ENCODE measurements at places on chromosomes 1 and 21.
A peak's percentile ranks its signal among the peaks of the same experiment; 100 is the strongest.

DNA sequence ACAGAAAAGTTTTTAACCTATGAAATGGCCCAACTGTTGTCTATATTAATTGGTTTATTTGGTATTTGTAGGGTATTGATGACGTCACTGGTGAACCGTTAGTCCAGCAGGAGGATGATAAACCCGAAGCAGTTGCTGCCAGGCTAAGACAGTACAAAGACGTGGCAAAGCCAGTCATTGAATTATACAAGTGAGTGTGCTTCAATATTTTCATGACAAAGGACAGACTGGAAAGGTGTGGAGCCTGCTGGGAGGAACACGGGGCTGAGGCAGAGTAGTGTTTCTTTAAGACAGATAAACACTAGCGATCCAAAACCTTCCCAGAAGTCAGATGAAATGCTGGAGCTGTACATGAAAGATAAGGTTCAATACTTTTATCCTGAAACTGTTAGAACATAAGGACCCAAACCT, 76.7 kb downstream of the AK4 start:
- H3K36me3 ChIP-seq = no peaks in the 10 kb centered on the region
- no peak overlapping the region for H3K4me3 ChIP-seq
- H3K27ac ChIP-seq = no peak overlapping the region
- no peaks in the 10 kb centered on the region for H3K4me1 ChIP-seq

DNA sequence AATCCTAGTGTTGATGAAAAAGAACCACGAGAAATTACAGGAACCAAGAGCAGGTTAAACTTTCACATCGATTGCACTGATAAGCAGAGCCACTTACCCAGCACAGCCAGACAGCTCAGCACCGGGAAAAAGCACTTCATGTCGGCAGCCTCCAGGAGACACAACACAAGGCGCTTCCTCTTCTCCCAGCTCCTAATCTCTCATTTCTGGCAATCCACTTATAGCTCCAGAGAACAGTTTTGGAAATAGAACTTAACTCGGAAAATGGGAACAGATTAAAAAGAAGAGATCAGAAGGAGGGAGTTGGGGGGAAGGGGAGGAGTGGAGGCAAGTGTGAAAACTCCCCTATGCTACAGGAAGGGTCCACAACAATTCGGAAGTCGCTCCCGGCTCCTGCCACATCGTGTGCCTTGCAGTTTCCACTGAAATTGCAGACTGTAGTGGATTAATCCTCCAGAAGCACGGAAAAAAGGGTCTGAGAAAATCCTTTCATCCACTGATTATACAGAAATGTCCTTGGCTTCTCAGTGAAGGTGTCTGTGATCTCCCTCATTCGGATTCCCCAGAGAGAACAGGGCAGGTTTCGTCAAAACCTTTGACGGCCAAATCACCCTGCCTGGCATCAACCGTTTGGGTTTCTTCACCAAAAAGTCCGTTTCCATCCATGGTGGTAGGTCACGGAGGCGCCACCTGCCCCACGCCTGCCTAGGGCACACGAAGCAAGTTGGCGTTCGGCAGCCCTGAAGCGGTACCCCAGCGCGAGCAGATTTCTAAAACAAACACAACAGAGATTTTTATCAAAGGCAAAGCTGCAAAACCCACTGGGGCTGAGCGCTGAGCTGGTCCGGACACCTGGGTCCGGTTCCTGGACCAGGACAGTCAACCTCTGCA, 1.1 kb downstream of the IGSF3 start:
- H3K36me3 ChIP-seq = no peaks in the 10 kb centered on the region
- H3K27me3 ChIP-seq = no peaks in the 10 kb centered on the region
- DNase-seq = peak; percentile 56
- peaks cover 5% of the 10 kb centered on the region for H3K4me1 ChIP-seq

- H3K27ac ChIP-seq = no peak overlapping the region
- H3K27me3 ChIP-seq = no peaks in the 10 kb centered on the region
- no peaks in the 10 kb centered on the region for H3K4me1 ChIP-seq
- no peaks in the 10 kb centered on the region for H3K36me3 ChIP-seq
- no peak for DNase-seq
- no peak overlapping the region for H3K4me3 ChIP-seq
Measured at GRCh38 chr1:11339346-11340232, 66.6 kb downstream of the UBIAD1 start.

DNA sequence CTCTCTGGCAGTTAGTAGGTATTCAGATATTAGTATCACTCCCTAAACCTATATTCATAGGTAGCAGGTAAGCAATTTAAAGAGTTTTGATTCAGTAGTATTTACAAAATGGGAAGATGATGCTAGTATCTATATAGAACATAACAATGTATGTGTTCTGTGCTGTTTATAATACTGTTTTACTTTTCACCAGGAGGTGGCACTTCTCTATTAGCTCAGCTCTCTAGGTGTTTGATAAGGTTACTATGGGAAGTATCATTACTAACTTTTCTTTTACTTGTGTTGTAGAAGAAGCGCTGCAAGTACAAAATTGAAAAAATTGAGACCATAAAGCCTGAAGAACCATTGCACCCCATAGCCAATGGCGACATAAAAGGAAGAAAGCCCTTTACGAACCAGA, 49.4 kb upstream of the FASLG start:
- no peak overlapping the region for H3K27ac ChIP-seq
- peak; percentile 40 for DNase-seq
- no peak overlapping the region for H3K4me3 ChIP-seq

- no peak overlapping the region for H3K4me3 ChIP-seq
- no peaks in the 10 kb centered on the region for H3K36me3 ChIP-seq
Measured at GRCh38 chr1:25993197-25993951, 4.5 kb downstream of the PAFAH2 start.

DNA sequence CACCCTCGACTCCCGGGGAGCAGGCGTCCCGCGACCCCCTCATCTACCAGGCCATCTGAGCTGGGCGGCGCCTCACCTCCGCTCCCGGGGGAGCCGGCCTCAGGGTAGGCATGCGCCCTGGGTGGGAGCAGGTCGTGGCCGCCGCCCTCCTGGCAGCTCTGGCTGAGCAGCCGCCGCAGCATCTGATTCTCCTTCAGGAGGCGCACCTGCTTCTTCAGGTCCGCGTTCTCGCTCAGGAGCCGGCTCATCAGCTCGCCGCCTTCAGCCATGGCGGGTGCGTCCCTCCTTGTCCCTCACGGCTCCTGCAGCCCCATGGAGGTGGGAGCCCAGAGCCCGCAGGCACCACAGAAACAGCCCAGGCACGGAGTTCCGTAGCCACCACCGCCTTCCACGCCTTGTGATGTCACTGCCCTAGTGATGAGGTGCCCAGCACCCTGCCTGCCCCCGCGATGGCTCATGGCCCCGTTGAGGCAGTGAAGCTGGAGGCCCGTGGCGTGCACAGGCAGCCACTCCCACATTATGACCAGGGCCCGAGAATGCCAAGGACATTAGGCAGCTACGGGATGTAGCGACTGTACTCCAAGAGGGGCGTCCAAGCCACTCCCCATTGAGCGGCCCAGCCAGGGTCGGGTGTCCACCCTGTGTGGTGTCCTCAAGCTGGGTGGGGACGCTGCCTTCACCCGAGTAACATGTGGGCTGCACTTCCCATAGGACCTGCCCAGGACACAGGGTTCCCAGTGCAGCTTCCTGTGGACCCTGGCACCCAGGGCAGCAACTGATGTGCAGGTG, 1.5 kb downstream of the SPATC1L start:
- peaks cover 1% of the 10 kb centered on the region for H3K36me3 ChIP-seq
- no peak overlapping the region for H3K4me3 ChIP-seq
- H3K27ac ChIP-seq = no peak overlapping the region
- no peak for DNase-seq
- no peaks in the 10 kb centered on the region for H3K4me1 ChIP-seq

- H3K36me3 ChIP-seq = no peaks in the 10 kb centered on the region
- H3K4me3 ChIP-seq = peak overlapping the region; percentile 49
- peaks cover 11% of the 10 kb centered on the region for H3K4me1 ChIP-seq
- no peaks in the 10 kb centered on the region for H3K27me3 ChIP-seq
- H3K27ac ChIP-seq = peak overlapping the region; percentile 40
Measured at GRCh38 chr21:42652527-42653230, 742 bp upstream of the PDE9A start.

- H3K4me3 ChIP-seq = no peak overlapping the region
- H3K27me3 ChIP-seq = no peaks in the 10 kb centered on the region
- no peaks in the 10 kb centered on the region for H3K36me3 ChIP-seq
Measured at GRCh38 chr21:37758982-37759381, 157.3 kb downstream of the KCNJ6 start.

DNA sequence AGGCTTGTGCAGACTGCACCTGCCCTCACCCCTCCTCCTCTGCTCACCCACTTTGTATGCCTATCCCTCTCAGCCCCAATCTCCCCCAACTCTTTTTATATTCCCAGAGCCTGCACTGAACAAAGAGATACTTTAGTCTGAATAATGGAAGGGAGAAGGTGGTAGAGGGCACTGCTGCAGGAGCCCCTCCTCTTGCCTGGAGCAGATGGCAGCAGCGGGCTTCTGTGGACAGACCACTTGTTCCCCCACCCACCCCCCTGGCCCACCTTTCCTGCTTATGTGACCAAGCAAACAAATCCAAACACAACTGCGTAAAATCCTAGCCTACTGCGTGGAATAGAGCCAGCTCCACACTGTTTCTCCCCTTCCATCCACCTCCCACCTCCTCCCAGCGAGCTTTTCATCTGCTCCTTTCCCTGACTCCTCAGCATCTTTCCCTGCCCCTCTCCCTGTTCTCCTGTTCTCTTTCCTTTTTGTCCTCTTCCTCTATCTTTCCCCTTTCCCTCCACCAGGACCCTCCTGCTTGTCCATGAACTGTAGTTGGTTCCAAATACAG, 27.5 kb downstream of the RGS8 start:
- no peak overlapping the region for H3K4me3 ChIP-seq
- no peaks in the 10 kb centered on the region for H3K4me1 ChIP-seq

DNA sequence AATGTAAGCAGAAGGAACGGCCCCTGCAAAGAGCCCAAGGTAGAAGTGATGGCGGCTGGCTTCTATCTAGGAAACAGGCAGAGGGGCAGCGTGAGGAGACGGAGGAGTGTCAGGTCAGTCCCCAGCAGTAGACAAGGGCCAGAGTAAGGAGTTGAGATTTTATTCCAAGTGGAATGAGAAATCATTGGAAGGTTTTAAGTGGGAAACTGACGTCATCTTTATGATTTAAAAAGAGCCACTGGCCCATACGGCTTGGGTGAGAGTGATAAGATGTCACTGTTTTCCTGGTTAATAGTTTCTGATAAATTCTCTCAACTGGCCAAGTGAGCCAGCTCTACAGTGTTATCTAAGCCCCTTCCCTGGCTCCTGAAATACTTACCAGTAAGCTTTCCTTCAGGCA, 103.2 kb upstream of the CAMK1G start:
- H3K4me3 ChIP-seq = no peak overlapping the region
- no peak for DNase-seq
- no peak overlapping the region for H3K27ac ChIP-seq
- no peaks in the 10 kb centered on the region for H3K27me3 ChIP-seq

DNA sequence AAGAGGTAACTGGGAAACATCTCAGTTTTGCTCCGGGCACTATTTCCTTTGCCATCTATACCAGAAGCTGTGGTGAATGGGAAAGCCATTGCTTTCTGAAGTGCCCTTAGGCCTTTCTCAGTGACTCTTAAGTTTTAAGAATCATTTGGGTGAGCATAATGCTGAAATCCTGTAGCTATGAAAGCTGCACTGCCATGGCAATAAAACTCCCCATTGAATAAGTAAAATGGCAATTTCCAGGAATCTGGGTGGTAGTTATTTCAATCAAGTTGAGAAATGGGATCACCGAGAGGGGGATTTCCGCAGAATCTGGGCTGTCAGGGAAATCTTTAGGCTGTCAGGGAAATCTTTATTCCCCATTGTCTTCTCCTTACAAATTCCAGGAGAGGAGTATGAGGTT, 26.8 kb upstream of the MACF1 start:
- no peak overlapping the region for H3K27ac ChIP-seq
- H3K4me1 ChIP-seq = peaks cover 2% of the 10 kb centered on the region
- no peaks in the 10 kb centered on the region for H3K36me3 ChIP-seq
- H3K4me3 ChIP-seq = no peak overlapping the region

- H3K27ac ChIP-seq = no peak overlapping the region
- H3K4me3 ChIP-seq = no peak overlapping the region
- no peaks in the 10 kb centered on the region for H3K36me3 ChIP-seq
- H3K27me3 ChIP-seq = no peaks in the 10 kb centered on the region
Measured at GRCh38 chr1:184497959-184498723, 111.3 kb downstream of the C1orf21 start.

DNA sequence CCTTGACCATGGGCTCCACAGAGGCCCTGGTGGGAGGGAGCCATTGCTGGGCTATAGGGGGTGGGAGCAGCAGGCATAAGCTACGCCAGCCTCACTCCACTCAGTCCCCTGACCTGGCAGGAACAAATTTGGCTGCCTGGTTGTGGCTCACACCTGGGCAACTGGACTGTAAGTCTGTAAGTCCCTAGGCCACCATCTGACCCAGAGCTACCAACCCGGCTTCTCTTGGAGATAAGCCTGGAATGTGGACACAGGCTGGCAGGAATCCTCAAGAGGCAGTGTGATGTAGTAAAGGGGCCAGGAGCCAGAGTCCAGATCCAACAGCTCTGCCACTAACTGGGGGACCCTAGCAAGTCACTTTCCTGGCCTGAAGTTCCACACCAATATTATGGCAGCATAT, 11.4 kb downstream of the NCF2 start:
- H3K4me3 ChIP-seq = no peak overlapping the region
- DNase-seq = no peak
- H3K27me3 ChIP-seq = no peaks in the 10 kb centered on the region
- no peaks in the 10 kb centered on the region for H3K36me3 ChIP-seq
- no peaks in the 10 kb centered on the region for H3K4me1 ChIP-seq
- no peak overlapping the region for H3K27ac ChIP-seq

DNA sequence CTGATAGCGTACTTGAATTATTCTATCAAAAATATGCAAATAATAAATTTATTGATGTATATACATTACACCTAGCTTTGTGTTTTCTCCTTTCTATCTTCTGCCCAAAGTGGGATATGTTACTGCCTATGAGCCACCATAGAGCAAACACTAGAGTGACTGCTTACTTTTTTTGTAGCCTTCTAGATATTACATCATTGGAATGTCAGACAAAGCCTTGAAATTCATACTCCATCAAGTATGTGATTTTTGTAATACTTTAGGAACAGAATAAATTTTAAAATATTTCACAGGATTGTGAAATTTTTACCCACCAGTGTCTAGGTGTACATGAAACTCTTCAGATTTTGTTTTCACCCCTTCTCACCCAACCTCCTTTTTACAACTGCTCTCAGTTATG, 787.6 kb downstream of the USP25 start:
- H3K36me3 ChIP-seq = no peaks in the 10 kb centered on the region
- no peaks in the 10 kb centered on the region for H3K4me1 ChIP-seq
- DNase-seq = no peak
- no peaks in the 10 kb centered on the region for H3K27me3 ChIP-seq
- no peak overlapping the region for H3K4me3 ChIP-seq

- H3K36me3 ChIP-seq = no peaks in the 10 kb centered on the region
- no peaks in the 10 kb centered on the region for H3K27me3 ChIP-seq
- no peaks in the 10 kb centered on the region for H3K4me1 ChIP-seq
- H3K27ac ChIP-seq = no peak overlapping the region
- DNase-seq = no peak
Measured at GRCh38 chr1:40270152-40270834, 12.3 kb downstream of the ZMPSTE24 start.

GRCh38 chr1:161038523-161039153, at the start of gene TSTD1:
Gene TSTD1 (minus strand): TSS chr1:161038964. CDS start chr1:161038889, 75 bp downstream.
- peaks cover 3% of the 10 kb centered on the region for H3K4me1 ChIP-seq
- no peaks in the 10 kb centered on the region for H3K27me3 ChIP-seq
- peak within 1 kb of the TSS; percentile 86 for H3K4me3 ChIP-seq
- DNase-seq = peak; percentile 86
